ENCODE measurements at places on chromosomes 1 and 21. TPM values are rescaled to one million over a fixed set of nuclear protein-coding genes. Genes with fewer than 3 reads are reported as not detected.
A peak's percentile ranks its signal among the peaks of the same experiment; 100 is the strongest.

The OPTC gene
- not detected for polyA plus RNA-seq

The CRABP2 gene
- 1.2 TPM for polyA plus RNA-seq

The COL6A1 gene
- polyA plus RNA-seq, result 0.50 TPM

The AGBL4 gene
- polyA plus RNA-seq, result not detected

The NTMT2 gene
- polyA plus RNA-seq, result not detected

The MYBPHL gene
- polyA plus RNA-seq, result 0.45 TPM

The RAB3B gene
- 0.19 TPM for polyA plus RNA-seq

The ZNF593OS gene
- polyA plus RNA-seq, result not detected

DNA sequence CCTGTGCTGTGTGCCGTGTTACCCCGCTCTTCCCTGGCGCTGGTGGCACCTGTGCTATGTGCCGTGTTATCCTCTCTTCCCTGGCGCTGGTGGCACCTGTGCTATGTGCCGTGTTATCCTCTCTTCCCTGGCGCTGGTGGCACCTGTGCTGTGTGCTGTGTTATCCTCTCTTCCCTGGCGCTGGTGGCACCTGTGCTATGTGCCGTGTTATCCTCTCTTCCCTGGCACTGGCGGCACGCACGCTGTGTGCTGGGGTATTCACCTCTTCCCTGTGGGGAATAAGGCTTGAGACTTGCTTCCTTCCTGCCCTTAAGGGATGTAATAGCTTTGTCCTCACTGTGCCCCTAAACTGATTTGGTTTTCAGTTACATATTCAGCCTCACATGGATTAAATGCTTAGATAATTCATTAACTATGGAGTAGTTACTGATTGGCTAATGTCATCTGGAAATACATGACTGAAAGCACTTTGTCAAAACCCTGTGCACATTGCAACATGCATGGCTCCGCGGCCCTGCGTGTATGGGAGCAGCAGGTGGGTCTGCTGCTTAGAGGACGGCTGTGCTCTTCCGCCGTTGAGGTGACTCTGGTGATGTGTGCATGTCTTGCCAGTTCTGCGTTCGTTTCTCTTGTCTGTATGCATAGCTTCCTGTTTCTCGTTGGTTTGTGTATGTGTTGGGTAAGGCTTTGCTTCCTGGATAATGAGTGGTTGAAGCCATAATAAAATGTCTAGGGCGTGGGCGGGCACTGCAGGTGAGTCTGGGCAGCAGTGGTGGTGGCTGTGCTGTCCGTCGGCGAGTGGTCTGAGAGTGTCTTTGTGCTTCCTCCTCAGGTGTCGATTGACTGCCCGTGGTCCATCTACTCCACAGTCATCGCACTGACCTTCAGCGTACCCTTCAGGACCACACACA, 17.9 kb upstream of the PWP2 start:
- H3K4me1 ChIP-seq, result no peaks in the 10 kb centered on the region
- no peak overlapping the region for H3K27ac ChIP-seq
- no peak for DNase-seq
- no peak overlapping the region for H3K4me3 ChIP-seq
- H3K27me3 ChIP-seq, result no peaks in the 10 kb centered on the region

DNA sequence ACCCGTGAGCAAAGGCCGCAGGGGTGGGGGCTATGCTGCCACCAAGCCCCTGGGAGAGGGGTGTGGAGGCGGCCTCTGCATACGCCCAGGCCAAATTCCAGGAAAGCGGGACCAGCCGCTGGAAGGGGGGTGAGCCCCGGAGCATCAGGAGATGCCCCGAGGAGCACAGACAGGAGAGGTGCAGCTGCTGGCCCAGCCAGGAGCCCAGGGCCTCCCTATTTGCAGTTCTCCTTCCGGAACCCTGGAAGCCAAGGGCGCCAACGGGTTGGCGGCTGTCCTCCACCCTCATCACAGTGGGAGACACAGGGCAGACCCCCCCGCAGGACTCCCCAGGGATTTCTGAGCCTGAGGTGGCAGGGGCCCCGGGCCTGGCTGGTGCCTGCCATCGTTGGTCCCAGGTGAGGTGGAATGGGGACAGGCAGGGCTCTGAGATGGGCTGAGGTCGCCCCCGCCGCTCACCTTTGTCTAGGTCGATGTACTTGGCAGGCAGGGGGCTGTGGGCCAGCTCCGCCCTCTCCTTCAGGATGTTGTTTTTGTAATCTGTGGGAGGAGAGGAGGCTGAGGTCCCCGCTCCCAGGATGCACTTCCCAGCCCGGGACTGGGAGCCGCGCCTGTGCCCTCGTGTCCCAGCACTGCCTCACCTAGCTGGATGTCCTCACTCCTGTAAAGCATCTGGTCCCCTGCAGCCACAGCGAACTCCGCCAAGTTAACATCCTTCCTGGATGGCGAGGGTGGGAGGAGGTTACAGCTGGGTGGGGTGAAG, 4.4 kb upstream of the DVL1 start:
- no peaks in the 10 kb centered on the region for H3K27me3 ChIP-seq
- H3K4me3 ChIP-seq, result no peak overlapping the region
- peaks cover 76% of the 10 kb centered on the region for H3K4me1 ChIP-seq

- DNase-seq, result no peak
- peaks cover under 1% of the 10 kb centered on the region for H3K4me1 ChIP-seq
- no peak overlapping the region for H3K4me3 ChIP-seq
- H3K27ac ChIP-seq, result no peak overlapping the region
- no peaks in the 10 kb centered on the region for H3K36me3 ChIP-seq
These were observed 15.1 kb upstream of the ADORA1 start for GRCh38 chr1:203112475-203112874.

DNA sequence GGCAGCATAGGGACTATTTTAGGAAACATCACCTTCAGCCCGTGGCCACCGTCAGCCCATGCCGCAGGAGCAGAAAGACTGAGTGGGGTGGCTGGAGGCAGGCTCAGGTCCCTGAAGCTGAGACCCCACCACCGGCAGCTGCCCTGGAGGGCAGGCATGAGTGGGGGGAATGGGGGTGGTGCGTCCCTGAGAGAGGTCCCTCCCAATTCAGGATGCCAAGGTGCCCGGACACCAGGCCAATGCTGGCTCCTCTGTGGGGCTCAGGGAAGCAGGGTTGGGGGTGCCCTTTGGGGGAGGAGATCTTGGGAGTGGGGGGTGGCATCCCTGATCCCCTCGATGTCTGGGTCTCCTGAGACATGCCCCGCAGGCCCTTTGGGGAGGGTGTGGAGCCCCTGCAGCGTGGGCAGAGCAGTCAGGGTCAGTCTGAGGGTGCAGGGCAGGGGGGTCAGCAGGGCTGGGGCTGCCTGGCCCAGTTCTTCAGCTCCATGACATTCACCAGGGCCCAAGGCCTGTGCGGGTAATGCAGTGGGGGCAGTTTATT, 998 bp upstream of the TTC34 start:
- H3K36me3 ChIP-seq, result no peaks in the 10 kb centered on the region
- no peaks in the 10 kb centered on the region for H3K4me1 ChIP-seq
- H3K27ac ChIP-seq, result no peak overlapping the region
- DNase-seq, result no peak
- H3K27me3 ChIP-seq, result peaks cover 35% of the 10 kb centered on the region

GRCh38 chr1:175219774-175220173, 27.2 kb upstream of the KIAA0040 start:
- H3K27me3 ChIP-seq, result no peaks in the 10 kb centered on the region
- H3K36me3 ChIP-seq, result no peaks in the 10 kb centered on the region
- no peak for DNase-seq

DNA sequence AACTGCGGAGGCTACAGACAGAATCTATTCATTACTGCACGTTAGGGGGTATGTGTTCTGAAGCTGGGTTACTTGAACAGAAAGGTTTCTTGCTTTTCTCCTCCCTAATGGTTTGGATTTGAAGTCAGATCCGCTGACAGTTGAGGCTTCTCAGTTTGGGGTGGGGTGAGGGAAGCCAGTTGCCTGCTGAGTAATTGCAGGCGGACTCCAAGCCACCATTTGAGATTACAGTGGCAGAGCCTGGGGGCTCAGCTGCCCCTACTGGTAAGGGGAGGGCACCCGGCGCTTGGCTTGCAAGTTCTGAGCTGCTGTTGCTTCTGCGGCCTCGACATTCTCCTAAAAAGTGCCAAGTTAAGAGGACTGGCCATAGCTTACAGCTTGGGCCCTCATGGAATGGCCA, 2.0 kb downstream of the GRHL3 start:
- H3K4me3 ChIP-seq, result no peak overlapping the region
- no peak for DNase-seq
- H3K36me3 ChIP-seq, result no peaks in the 10 kb centered on the region
- H3K27ac ChIP-seq, result no peak overlapping the region

GRCh38 chr1:210257698-210258529, 25.3 kb downstream of the SERTAD4 start:
- no peak overlapping the region for H3K4me3 ChIP-seq
- H3K4me1 ChIP-seq, result no peaks in the 10 kb centered on the region
- no peaks in the 10 kb centered on the region for H3K36me3 ChIP-seq
- H3K27ac ChIP-seq, result no peak overlapping the region
- DNase-seq, result no peak

- H3K4me3 ChIP-seq, result no peak overlapping the region
- peaks cover 9% of the 10 kb centered on the region for H3K36me3 ChIP-seq
These were observed 28.1 kb downstream of the AHDC1 start for GRCh38 chr1:27575840-27576331.

DNA sequence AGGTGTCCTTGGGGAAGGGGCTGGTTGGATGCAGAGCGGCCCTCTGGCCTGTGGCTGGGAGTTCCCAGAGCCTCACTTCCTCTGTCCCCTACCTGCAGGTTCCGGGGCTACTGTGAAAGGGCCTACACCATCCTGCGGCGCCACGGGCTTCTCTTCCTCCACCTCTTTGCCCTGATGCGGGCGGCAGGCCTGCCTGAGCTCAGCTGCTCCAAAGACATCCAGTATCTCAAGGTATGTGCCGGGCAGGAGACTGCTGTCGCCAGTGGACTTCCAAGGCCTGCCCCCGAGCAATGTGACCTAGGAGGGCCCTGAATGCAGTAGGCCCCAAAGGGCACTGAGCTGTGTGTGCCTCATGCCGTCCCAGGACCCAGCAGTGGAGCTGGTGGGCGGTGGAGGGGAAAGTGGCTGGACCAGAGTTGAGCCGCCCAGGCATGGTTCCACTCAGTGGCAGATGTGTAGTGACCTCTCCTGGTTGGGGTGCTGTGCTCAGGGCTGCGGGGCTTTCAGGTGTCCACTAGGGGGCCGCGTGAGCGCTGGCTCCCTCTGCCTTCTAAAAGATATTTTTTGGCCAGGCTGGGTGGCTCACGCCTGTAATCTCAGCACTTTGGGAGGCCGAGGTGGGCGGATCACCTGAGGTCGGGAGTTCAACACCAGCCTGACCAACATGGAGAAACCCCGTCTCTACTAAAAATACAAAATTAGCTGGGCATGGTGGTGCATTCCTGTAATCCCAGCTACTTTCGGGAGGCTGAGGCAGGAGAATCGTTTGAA, 73.4 kb downstream of the PIK3CD start:
- H3K27me3 ChIP-seq, result no peaks in the 10 kb centered on the region
- H3K27ac ChIP-seq, result no peak overlapping the region
- peak; percentile 87 for DNase-seq
- peaks cover 7% of the 10 kb centered on the region for H3K4me1 ChIP-seq

GRCh38 chr1:242770366-242770765, 245.9 kb upstream of the PLD5 start:
- no peaks in the 10 kb centered on the region for H3K4me1 ChIP-seq
- no peaks in the 10 kb centered on the region for H3K36me3 ChIP-seq
- H3K4me3 ChIP-seq, result no peak overlapping the region

DNA sequence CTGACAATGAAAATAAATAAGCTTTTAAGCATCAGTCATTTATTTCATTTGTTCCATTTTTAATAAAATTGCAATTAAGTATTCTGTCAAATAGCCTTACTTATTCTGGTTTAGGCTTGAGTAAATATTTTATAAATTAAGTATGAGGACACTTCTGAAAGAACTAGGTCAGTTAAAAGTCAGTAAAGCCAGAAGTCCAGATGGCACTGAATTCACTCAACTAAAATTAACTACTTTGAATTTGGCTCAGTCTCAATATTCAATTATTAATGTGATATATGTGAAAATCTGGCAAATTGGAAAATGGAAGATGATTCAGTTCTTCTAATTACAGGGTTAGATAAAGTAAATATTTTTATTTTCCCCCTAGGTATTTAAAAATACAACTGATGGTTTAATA, 174.2 kb downstream of the BRINP3 start:
- no peaks in the 10 kb centered on the region for H3K4me1 ChIP-seq
- H3K27me3 ChIP-seq, result no peaks in the 10 kb centered on the region
- no peaks in the 10 kb centered on the region for H3K36me3 ChIP-seq
- no peak for DNase-seq

- H3K36me3 ChIP-seq, result no peaks in the 10 kb centered on the region
- H3K27ac ChIP-seq, result no peak overlapping the region
- H3K27me3 ChIP-seq, result no peaks in the 10 kb centered on the region
- DNase-seq, result no peak
- peaks cover 6% of the 10 kb centered on the region for H3K4me1 ChIP-seq
- H3K4me3 ChIP-seq, result no peak overlapping the region
These were observed 81.6 kb upstream of the CD55 start for GRCh38 chr1:207239874-207240273.

DNA sequence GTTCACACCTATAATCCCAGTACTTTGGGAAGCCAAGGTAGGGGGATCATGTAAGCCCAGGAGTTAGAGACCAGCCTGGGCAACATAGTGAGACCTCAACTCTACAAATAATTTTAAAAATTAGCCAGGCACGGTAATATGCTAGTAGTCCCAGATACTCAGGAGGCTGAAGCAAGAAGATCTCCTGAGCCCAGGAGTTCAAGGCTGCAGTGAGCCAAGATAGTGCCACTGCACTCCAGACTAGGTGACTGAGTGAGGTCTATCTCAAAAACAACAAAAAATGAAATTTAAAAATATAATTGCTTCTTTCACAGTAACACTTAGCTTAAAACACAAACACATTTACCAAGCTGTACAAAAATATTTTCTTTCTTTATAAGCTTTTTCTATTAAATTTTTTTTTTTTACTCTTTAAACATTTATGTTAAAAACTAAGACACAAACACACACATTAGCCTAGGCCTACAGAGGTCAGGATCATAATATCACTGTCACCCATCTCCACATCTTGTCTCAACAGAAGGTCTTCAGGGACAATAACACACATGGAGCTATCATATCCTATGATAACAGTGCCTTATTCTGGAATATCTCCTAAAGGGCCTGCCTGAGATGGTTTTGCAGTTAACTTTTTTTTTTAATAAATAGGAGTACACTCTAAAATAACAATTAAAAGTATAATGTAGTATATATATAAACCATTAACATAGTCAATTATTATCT, 43.9 kb downstream of the TESK2 start:
- H3K27me3 ChIP-seq, result no peaks in the 10 kb centered on the region
- peak overlapping the region; percentile 31 for H3K27ac ChIP-seq
- H3K36me3 ChIP-seq, result no peaks in the 10 kb centered on the region
- peaks cover 29% of the 10 kb centered on the region for H3K4me1 ChIP-seq
- no peak overlapping the region for H3K4me3 ChIP-seq

DNA sequence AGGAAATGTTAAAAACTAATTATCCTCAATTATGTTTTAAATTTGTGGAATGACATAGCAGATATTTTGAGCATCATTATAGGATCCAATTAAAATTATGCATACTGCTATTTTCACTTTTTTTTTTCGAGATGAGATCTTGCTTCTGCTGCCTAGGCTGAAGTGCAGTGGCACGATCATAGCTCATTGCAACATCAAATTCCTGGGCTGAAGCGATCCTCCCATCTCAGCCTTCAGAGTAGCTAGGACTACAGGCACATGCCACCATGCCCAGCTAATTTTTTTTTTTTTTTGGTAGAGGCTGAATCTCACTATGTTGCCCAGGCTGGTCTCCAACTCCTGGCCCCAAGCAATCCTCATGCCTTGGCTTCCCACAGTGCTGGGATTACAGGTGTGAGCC, 11.3 kb upstream of the SLC1A7 start:
- H3K4me1 ChIP-seq, result no peaks in the 10 kb centered on the region
- H3K27me3 ChIP-seq, result peaks cover 14% of the 10 kb centered on the region
- no peak overlapping the region for H3K4me3 ChIP-seq
- DNase-seq, result no peak
- H3K36me3 ChIP-seq, result no peaks in the 10 kb centered on the region
- H3K27ac ChIP-seq, result no peak overlapping the region
